A549 treated with RU486 at 1 μM for 4 hours (cell line): ENCODE measurements at places on chromosomes 7 and 10. TPM values are rescaled to one million over a fixed set of nuclear protein-coding genes. Genes with fewer than 3 reads are reported as not detected.

Gene HOGA1
- total RNA-seq = 0.83 to 1.7 TPM (median 0.93 TPM) in 5 replicates

Gene ABCB4
- total RNA-seq = not detected in 5 replicates

Gene TEX47
- not detected in 5 replicates for total RNA-seq

Gene PNLIPRP3
- not detected in 5 replicates for total RNA-seq

Gene BAIAP2L1
- 55.5 to 57.5 TPM (median 56.3 TPM) in 5 replicates for total RNA-seq

Gene AOAH
- 0.10 TPM in 1 of 5 replicates, not detected in the others for total RNA-seq

Gene MYL10
- not detected in 5 replicates for total RNA-seq

Gene RARRES2
- total RNA-seq = not detected in 5 replicates

Gene ADCYAP1R1
- total RNA-seq = 0.05 to 0.12 TPM (median 0.08 TPM) in 3 of 5 replicates, not detected in the others

Gene ERVW-1
- not detected in 5 replicates for total RNA-seq

Gene TBRG4
- 97.7 to 108 TPM (median 107 TPM) in 5 replicates for total RNA-seq

Gene CCL26
- total RNA-seq = 8.2 to 14.4 TPM (median 9.9 TPM) in 5 replicates

Gene ZNF365
- total RNA-seq = 0.92 to 1.2 TPM (median 0.94 TPM) in 5 replicates

Gene ABLIM1
- 24.1 to 39.2 TPM (median 35.8 TPM) in 5 replicates for total RNA-seq

Gene PRF1
- total RNA-seq = not detected in 5 replicates

Gene ARHGAP12
- 16.3 to 27.4 TPM (median 21.3 TPM) in 5 replicates for total RNA-seq

Gene FXYD4
- not detected in 5 replicates for total RNA-seq

Gene CLCN1
- 0.06 to 0.11 TPM in 2 of 5 replicates, not detected in the others for total RNA-seq

Gene CPA4
- total RNA-seq = 6.5 to 9.6 TPM (median 6.8 TPM) in 5 replicates

Gene CADPS2
- total RNA-seq = 0.05 to 0.08 TPM in 2 of 5 replicates, not detected in the others

Gene MYH16
- 0.51 to 0.77 TPM (median 0.66 TPM) in 5 replicates for total RNA-seq

Gene OGDHL
- 0.07 to 0.24 TPM (median 0.15 TPM) in 5 replicates for total RNA-seq

Gene GPNMB
- total RNA-seq = 1.7 to 3.3 TPM (median 2.6 TPM) in 5 replicates

Gene PROSER2
- total RNA-seq = 31.5 to 49.4 TPM (median 44.1 TPM) in 5 replicates

Gene FBXO24
- total RNA-seq = 0.21 to 0.27 TPM (median 0.27 TPM) in 3 of 5 replicates, not detected in the others

Gene A1CF
- 0.03 to 0.11 TPM in 2 of 5 replicates, not detected in the others for total RNA-seq

Gene CALN1
- not detected in 5 replicates for total RNA-seq

Gene SLC29A4
- total RNA-seq = 8.3 to 15.3 TPM (median 14.5 TPM) in 5 replicates

Gene ENKUR
- total RNA-seq = 0.20 to 0.41 TPM (median 0.22 TPM) in 4 of 5 replicates, not detected in the other

Gene GPR26
- total RNA-seq = not detected in 5 replicates

Gene C7orf33
- total RNA-seq = not detected in 5 replicates

Gene STEAP1
- 9.8 to 17.7 TPM (median 13.9 TPM) in 5 replicates for total RNA-seq

Gene TMEM178B
- total RNA-seq = 1.1 to 1.7 TPM (median 1.4 TPM) in 5 replicates

Gene CTAGE15
- total RNA-seq = not detected in 5 replicates

Gene DNAJB9
- total RNA-seq = 7.3 to 11.5 TPM (median 10.7 TPM) in 5 replicates

Gene CLEC5A
- not detected in 5 replicates for total RNA-seq

Gene SHTN1
- 19.5 to 29.2 TPM (median 26.1 TPM) in 5 replicates for total RNA-seq

Gene TSC22D4
- total RNA-seq = 27.2 to 39.5 TPM (median 29.3 TPM) in 5 replicates

Gene NACAD
- total RNA-seq = 0.12 to 0.48 TPM (median 0.29 TPM) in 5 replicates

Gene NYAP1
- total RNA-seq = 0.64 to 1.6 TPM (median 1.2 TPM) in 5 replicates

Gene NDUFA5
- total RNA-seq = 32.4 to 57.7 TPM (median 36.1 TPM) in 5 replicates

Gene CYP2C8
- not detected in 5 replicates for total RNA-seq

Gene NEBL
- 4.2 to 5.4 TPM (median 4.7 TPM) in 5 replicates for total RNA-seq

Gene NUDCD3
- 46.4 to 55.1 TPM (median 50.4 TPM) in 5 replicates for total RNA-seq

Gene UCN3
- total RNA-seq = not detected in 5 replicates

Gene GPR22
- total RNA-seq = not detected in 5 replicates
